Frontal cortex (tissue), 4 donors: ENCODE measurements at places on chromosomes 5 and 9.

- no peak for DNase-seq
These were observed 1.1 kb upstream of the PDZD2 start for GRCh38 chr5:31637851-31638250.

GRCh38 chr9:97806721-97807120, 46.3 kb upstream of the FOXE1 start:
- no peak for DNase-seq

- DNase-seq = no peak
These were observed 4.3 kb downstream of the SHC3 start for GRCh38 chr9:89174291-89174690.

- no peak for DNase-seq
These were observed 10.5 kb downstream of the NELFB start for GRCh38 chr9:137265496-137266161.

GRCh38 chr9:93230601-93231000, 46.7 kb downstream of the WNK2 start:
- no peak for DNase-seq

DNA sequence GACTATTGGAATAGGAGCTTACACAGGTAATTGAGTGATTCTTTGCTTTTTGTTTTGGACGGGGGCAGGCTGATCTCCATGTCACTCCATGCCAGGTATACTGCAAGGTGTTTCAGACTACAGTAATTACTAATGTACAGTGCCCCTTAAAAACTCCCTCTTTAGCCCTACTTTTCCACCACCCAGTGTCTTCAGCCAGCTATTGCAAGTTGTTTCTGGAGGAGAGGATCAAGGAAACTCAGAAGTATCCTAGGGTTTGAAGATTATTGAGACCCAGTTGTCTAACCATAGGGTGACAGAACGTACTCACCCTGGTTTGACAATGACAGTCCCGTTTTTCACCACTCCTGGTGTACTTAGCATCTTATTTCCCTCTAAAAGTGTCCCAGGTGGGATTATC, 13.4 kb downstream of the CFAP95 start:
- no peak for DNase-seq

- no peak for DNase-seq
These were observed 13.6 kb downstream of the NTNG2 start for GRCh38 chr9:132175431-132175830.

GRCh38 chr9:134145262-134145661, 9.4 kb downstream of the WDR5 start:
- no peak for DNase-seq

- no peak for DNase-seq
These were observed 84.4 kb downstream of the RAPGEF6 start for GRCh38 chr5:131550606-131551005.

GRCh38 chr5:89967771-89968444, 441.6 kb downstream of the CETN3 start:
- DNase-seq = no peak

DNA sequence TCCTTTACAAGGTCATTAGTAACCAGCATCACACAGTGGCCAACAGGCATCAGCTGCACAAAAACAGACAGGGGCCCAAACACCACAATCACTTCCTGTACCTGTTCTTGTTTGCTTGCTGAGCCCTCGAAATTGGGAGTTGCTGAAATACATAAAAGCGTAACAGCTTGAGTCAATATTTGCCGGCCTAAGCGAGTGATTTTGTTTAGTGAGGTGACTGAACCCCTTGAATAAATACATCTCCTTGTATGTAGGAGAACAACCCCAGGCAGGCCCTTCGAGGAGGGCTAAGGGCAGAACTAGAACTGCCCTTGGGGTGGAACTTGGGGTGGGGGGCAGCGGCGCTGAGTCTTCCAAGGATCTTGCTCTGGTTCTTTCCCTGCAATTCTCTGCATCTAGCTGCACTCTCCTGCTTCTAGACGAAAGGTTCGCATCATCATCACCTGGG, 502.5 kb downstream of the RASEF start:
- DNase-seq = no peak

GRCh38 chr9:7258688-7259396, 501.1 kb downstream of the KDM4C start:
- no peak for DNase-seq

DNA sequence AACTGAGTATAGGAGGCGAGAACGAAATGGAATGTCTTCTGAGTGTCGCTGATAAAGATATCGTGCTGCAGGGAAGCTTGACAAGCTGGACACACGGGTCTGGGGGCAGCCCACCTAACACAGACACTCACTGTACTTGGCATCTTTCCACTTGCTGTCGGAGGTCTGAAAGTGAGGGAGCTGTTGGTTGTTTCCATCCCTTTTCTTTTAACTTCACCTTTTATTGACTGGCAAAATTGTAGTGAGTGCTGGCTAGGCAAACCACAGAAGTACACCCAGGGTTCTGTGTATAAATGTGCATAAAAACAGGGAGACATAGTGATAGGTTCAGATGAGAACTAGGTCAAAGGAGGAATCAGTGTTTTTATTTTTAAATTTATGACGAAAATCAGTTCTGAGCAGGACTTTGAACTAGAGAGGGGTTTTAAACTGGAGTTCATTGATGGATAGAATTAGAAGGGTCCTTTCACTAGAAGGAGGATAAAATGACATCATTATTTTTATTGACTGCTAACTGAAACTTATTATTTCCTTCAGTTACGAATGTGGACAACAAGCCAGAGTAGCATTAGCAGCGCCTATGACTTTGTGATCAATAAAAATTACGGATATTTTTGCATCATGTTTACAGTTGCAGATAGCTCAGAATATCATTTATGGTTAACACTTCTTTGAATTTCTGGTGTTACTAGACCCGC, 817 bp downstream of the GAPVD1 start:
- DNase-seq = no peak

GRCh38 chr5:126268697-126269315, 154.4 kb upstream of the GRAMD2B start:
- DNase-seq = no peak

DNA sequence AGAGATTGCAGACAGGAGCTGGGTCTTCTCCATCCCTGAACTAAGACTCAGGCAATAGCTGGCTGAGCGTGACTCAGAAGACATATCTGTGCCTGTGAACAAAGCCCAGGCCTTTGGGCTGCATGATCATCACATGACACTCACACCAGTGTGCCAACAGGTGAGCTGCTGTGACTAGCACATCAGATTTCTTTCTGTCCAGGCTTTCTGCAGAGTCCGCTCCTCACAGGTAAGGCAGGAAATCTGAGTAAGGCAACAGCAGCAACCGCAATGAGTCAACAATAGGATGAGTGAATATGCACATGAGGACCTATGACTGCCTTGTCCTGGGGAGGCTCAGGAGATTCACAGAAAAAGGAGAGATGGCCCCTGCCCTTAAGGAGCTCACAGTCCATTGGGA, 293.6 kb downstream of the ACTL7B start:
- DNase-seq = no peak

DNA sequence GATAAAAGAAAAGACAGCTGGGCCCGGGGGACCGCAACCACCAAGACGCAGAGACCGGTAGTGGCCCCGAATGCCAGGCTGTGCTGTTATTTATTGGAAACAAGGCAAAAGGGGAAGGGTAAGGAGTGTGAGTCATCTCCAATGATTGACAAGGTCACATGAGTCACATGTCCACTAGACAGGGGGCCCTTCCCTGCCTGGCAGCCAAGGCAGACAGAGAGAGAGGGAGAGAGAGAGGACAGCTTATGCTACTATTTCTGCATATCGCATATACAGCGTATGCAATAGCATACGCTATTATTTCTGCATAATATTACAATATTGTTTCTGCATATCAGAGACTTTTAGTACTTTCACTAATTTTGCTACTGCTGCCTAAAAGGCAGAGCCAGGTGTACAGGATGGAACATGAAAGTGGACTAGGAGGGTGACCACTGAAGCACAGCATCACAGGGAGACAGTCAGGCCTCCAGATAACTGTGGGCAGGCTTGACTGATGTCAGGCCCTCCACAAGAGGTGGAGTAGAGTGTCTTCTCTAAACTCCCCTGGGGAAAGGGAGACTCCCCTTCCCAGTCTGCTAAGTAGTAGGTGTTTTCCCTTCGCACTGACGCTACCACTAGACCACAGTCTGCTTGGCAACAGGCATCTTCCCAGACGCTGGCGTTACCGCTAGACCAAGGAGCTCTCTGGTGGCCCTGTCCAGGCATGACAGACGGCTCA, 50.3 kb downstream of the RFX3 start:
- no peak for DNase-seq

DNA sequence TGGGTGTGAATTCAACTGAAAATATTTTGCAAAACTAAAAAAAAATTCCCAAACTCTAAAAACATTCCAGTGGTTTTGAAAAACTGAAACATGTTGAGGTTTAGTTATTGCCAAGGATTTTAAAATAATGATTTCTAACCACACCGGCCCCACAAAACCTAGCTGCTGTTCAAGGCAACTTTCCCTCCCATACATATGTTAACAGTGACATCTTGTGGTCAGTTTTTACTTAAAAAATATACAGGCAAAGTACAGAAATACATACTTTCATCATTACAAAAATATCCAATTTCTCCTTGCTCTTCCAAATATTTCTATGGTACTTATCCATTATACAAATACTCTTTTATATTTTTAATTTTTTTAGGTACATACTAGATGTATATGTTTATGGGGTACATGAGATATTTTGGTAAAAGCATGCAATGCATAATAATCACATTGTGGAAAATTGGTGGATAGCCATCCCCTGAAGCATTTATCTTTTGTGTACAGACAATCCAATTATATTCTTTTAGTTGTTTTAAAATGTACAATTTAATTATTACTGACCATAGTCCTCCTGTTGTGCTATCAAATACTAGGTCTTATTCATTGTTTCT, 34.4 kb upstream of the MRPS30 start:
- peak; percentile 1 for DNase-seq

GRCh38 chr9:75238311-75238976, 150.1 kb downstream of the OSTF1 start:
- DNase-seq = peak; percentile 16

DNA sequence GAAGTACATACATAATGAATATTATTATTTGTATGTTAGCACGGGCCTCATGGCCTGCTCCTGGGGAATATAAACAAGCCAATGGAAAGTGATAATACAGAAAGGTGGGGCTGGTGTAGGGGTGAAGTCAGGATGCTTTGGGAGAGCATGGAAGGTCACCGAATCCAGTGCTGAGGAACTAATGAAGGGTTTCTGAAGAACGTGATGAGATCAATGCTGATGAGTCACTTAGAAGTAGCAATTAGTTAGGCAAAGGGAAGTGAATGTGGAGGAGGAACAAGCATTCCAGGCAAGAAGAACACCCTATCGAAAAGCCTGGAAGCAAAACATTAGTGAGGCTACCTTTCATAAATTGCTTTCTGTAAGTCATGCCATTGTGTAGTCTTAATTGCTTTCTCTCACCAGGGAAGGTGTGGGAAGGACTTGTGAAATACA, 2.1 kb downstream of the ANXA1 start:
- DNase-seq = no peak

GRCh38 chr5:176995896-176996767, 10.4 kb downstream of the UIMC1 start:
- DNase-seq = no peak

GRCh38 chr5:151595411-151595826, 4.3 kb upstream of the FAT2 start:
- no peak for DNase-seq

DNA sequence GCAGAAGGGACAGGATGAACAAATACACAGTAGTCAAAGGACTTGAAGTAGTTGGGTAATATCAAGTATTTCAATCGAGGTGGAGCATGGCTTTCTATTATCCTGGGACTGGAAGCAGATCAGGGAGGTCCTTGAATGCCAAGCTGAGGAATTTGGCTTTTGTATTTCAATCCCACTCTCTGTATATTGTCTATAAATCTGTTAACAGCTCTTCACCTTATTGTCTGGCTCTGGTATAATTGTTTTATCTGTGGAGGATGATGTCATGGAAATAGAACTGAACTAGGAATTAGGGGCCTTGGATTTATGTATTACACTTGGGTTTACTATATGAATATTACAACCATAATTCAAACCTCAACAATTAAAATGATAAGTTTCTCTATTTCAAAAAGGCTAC, 6.3 kb upstream of the ADAMTSL1 start:
- no peak for DNase-seq

DNA sequence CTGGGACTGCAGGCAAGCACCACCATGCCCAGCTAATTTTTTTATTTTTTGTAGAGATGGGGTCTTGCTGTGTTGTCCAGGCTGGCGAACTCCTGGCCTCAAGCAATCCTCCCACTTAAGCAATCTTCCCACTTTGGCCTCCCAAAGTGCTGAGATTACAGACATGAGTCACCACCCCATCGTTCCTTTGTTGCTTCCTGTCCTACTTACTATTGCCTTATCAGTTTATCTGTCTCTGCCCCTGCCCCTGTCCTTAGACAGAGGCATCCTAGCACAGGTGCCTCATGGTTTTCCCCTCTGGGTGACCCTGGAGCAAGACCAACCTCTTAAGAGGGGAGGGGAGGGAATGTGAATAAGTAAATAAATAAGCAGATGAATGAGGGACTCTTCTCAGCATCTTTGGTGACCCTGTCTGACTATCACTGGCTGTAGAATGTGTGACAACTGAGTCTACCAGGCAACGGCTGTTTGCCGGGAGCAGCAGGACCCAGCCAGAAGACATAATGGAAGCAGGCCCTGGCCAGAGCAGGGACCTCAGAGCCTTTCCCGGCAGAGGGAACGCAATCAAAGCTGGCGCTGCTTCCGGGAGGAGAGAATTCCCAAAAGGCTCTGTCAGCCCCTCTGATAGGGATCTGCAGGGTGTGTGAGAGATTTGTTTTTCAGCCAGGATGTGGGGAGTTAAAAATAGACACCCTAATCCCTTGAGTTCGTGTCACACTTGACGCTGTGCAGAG, 43.8 kb upstream of the DAB2IP start:
- DNase-seq = no peak

DNA sequence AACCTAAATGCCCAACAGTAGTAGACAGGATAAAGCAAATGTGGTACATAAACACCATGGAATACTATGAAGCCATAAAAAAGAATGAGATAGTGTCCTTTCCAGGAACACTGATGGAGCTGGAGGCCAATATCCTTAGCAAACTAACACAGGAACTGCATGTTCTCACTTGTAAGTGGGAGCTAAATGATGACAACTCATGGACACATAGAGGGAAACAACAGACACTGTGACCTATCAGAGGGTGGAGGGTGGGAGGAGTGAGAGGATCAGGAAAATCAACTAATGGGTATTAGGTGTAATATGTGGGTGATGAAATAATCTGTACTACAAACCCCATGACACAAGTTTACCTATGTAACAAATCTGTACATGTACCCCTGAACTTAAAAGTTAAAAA, 505.7 kb downstream of the RAB3C start:
- no peak for DNase-seq
